Upper lobe of right lung (tissue), 1 donor: ENCODE measurements at places on chromosomes 2 and 18. TPM values are rescaled to one million over a fixed set of nuclear protein-coding genes. Genes with fewer than 3 reads are reported as not detected.

DNA sequence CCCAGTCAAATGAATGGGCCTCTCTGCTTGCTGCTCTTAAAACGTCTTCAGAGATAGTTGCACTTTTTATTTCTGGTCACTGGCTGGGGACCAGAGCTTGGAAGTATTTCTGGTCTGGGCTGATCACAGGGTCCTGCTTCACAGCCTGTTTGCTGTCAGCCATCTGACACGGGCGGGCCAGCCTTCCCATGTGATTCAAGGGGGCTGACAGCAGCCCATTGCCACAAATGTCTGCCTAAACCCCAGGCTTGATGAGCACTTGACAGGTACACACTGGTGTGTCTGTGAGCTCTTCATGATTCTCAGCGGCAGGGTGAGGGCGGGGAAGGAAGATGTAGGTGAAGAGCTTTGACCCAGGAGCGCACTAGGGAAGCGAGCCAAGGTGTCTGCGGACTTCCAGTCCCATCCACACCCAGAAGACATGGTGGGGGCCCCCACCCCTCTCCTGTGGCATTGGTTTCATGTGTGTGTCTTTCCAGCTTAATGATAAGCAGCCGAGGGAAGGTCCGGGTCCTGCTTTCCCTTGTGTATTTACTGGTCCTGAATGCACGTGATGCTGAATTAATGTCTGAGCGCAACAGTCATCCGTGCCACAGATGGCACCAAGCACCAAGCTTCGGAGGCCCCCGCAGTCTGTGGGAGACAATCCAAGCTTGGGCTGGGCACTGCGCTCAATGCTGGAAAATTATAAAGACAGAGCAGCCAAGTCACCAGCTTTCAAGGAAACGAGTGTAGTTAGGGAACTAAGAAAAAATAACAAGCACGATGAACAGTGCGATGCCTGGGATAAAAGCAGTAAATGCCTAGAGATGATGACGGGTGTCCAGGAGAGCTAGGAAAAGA, 73.3 kb downstream of the SH3BP4 start:
- H3K27me3 ChIP-seq, result no peaks in the 10 kb centered on the region
- H3K4me3 ChIP-seq, result no peak overlapping the region
- peaks cover 6% of the 10 kb centered on the region for H3K4me1 ChIP-seq
- no peak overlapping the region for H3K27ac ChIP-seq

DNA sequence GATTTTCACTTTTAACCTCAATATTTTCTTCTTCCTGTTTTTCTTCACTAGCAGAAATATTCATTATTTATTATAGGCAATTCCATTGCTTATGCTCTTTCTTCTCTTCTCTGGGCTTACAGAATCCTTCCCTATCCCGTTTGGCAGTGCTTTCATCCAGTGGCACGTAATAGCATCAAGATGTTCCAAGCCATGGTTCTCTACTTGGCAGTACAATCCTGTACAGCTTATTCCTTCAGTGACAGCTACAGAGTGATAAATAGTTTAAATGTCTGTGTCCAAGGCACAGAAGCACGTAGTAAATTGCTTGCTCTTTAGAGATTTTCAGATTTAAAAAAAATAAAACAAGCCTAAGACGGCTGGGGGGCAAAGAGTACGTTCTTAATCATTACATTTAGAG, 1964.3 kb downstream of the SUCLG1 start:
- H3K4me3 ChIP-seq, result no peak overlapping the region
- DNase-seq, result no peak
- no peaks in the 10 kb centered on the region for H3K36me3 ChIP-seq
- H3K27ac ChIP-seq, result no peak overlapping the region

- no peaks in the 10 kb centered on the region for H3K36me3 ChIP-seq
- no peak overlapping the region for H3K4me3 ChIP-seq
- no peaks in the 10 kb centered on the region for H3K27me3 ChIP-seq
- no peak for DNase-seq
Measured at GRCh38 chr2:108184419-108184818, 55.3 kb upstream of the SULT1C3 start.

- no peak for DNase-seq
- no peak overlapping the region for H3K4me3 ChIP-seq
- no peaks in the 10 kb centered on the region for H3K36me3 ChIP-seq
Measured at GRCh38 chr2:142980246-142981068, 103.0 kb downstream of the KYNU start.

The TBC1D8 gene
- total RNA-seq, result 19.9 TPM

- H3K4me1 ChIP-seq, result peaks cover 34% of the 10 kb centered on the region
- H3K4me3 ChIP-seq, result peak overlapping the region; percentile 62
- no peaks in the 10 kb centered on the region for H3K36me3 ChIP-seq
Measured at GRCh38 chr2:109611467-109612095, 2.2 kb downstream of the SEPTIN10 start.

- H3K27ac ChIP-seq, result no peak overlapping the region
- peaks cover 23% of the 10 kb centered on the region for H3K4me1 ChIP-seq
- no peak overlapping the region for H3K4me3 ChIP-seq
- H3K27me3 ChIP-seq, result no peaks in the 10 kb centered on the region
- no peaks in the 10 kb centered on the region for H3K36me3 ChIP-seq
Measured at GRCh38 chr2:37619230-37619958, 52.0 kb downstream of the CDC42EP3 start.

The TSPYL6 gene
- not detected for total RNA-seq

- no peak overlapping the region for H3K27ac ChIP-seq
- H3K27me3 ChIP-seq, result no peaks in the 10 kb centered on the region
- H3K4me1 ChIP-seq, result peaks cover 13% of the 10 kb centered on the region
- H3K36me3 ChIP-seq, result no peaks in the 10 kb centered on the region
- no peak overlapping the region for H3K4me3 ChIP-seq
- no peak for DNase-seq
Measured at GRCh38 chr2:191215666-191216065, 29.5 kb upstream of the MYO1B start.

GRCh38 chr2:157809212-157809611, 66.9 kb downstream of the ACVR1 start:
- no peaks in the 10 kb centered on the region for H3K36me3 ChIP-seq
- peaks cover 4% of the 10 kb centered on the region for H3K4me1 ChIP-seq
- H3K4me3 ChIP-seq, result no peak overlapping the region
- no peak overlapping the region for H3K27ac ChIP-seq
- no peak for DNase-seq
- H3K27me3 ChIP-seq, result no peaks in the 10 kb centered on the region

DNA sequence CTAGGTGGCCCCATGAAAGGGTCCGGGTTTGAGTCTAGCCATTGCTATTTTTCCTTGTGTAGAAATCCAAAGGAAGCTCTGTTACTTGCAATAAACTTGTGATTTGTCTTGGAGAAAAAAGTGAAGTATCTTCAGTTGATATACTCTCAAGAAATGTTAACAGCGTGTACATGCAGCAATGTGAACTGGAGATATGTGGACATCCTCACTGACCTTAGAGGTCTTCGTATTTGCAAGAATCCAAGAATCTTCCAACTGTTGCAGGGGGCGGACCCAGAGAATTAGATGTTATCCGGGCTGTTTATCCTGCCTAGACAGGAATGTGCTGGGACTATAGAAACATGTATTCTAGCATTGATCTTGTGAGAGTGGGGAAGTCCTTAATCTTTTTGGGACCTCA, 187.6 kb downstream of the KCNS3 start:
- DNase-seq, result no peak
- peak overlapping the region; percentile 27 for H3K27ac ChIP-seq
- H3K36me3 ChIP-seq, result no peaks in the 10 kb centered on the region
- peaks cover 14% of the 10 kb centered on the region for H3K4me1 ChIP-seq
- no peaks in the 10 kb centered on the region for H3K27me3 ChIP-seq

GRCh38 chr18:57585855-57586250, 649 bp downstream of the FECH start:
- no peaks in the 10 kb centered on the region for H3K27me3 ChIP-seq
- DNase-seq, result no peak

GRCh38 chr2:175282300-175282699, 100.8 kb upstream of the ATP5MC3 start:
- no peak overlapping the region for H3K4me3 ChIP-seq
- no peak for DNase-seq
- H3K4me1 ChIP-seq, result no peaks in the 10 kb centered on the region
- H3K27me3 ChIP-seq, result no peaks in the 10 kb centered on the region
- no peaks in the 10 kb centered on the region for H3K36me3 ChIP-seq

- no peaks in the 10 kb centered on the region for H3K36me3 ChIP-seq
- H3K27me3 ChIP-seq, result no peaks in the 10 kb centered on the region
- no peak for DNase-seq
- no peak overlapping the region for H3K4me3 ChIP-seq
- H3K27ac ChIP-seq, result no peak overlapping the region
Measured at GRCh38 chr2:81739966-81740365, 1435.4 kb upstream of the LRRTM1 start.

DNA sequence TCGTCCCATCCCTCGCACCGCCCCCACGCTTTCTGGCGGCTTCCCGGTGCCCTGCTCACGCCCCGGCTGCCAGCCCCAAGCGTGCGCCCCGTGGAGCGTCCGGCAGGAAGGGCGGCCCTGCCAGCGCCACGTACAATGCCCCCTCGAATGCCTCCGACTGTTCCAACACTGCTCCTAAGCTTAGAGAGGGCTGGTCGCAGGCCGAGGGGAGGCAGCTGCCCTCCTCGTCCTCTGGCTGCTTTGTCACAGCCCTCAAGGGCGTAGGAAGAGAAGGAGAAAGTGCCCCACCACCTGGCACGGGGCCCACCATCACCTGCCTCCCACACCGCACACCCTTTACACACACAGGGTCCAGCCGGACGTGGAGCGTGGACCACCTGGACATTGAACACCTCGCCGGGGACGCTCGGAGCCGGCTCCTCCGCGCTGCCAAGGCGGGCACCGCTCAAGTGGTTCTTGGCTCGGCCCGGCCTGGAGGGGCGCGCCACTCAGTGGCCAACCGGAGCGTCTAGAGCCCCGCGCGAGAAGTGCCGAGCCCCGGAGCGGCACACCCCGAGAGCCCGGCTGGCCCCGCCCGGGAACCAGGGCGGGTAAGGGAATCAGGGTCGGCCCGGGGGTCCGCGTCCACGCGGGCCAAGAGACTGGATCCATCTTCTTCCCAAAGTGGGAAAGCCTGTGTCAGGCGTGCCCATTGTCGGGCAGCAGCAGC, 830 bp downstream of the DNER start:
- no peak overlapping the region for H3K27ac ChIP-seq
- H3K27me3 ChIP-seq, result peaks cover 61% of the 10 kb centered on the region
- H3K4me1 ChIP-seq, result peaks cover 15% of the 10 kb centered on the region

GRCh38 chr2:145653553-145653952, 1133.6 kb upstream of the ZEB2 start:
- DNase-seq, result no peak
- H3K36me3 ChIP-seq, result no peaks in the 10 kb centered on the region
- no peaks in the 10 kb centered on the region for H3K27me3 ChIP-seq

The FTCDNL1 gene
- total RNA-seq, result 2.1 TPM

DNA sequence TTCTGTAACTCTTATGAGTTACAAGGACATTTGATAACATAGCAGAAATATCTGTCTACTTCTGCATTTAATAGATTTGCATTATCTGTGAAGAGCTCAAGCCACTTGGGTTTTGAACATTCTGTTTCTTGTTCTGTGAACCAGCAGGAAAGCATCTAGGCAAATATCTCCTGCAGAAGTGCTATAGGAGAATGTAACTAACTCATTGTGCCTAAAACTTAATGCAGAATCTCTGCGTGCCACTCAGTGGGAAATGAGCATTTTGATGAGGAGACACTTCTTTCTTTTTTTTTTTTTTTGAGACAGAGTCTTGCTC, 63.5 kb downstream of the MYOM1 start:
- H3K27ac ChIP-seq, result peak overlapping the region; percentile 71
- H3K27me3 ChIP-seq, result no peaks in the 10 kb centered on the region
- H3K4me1 ChIP-seq, result peaks cover 11% of the 10 kb centered on the region
- no peaks in the 10 kb centered on the region for H3K36me3 ChIP-seq
- H3K4me3 ChIP-seq, result no peak overlapping the region

The CCT7 gene
- total RNA-seq, result 152 TPM

DNA sequence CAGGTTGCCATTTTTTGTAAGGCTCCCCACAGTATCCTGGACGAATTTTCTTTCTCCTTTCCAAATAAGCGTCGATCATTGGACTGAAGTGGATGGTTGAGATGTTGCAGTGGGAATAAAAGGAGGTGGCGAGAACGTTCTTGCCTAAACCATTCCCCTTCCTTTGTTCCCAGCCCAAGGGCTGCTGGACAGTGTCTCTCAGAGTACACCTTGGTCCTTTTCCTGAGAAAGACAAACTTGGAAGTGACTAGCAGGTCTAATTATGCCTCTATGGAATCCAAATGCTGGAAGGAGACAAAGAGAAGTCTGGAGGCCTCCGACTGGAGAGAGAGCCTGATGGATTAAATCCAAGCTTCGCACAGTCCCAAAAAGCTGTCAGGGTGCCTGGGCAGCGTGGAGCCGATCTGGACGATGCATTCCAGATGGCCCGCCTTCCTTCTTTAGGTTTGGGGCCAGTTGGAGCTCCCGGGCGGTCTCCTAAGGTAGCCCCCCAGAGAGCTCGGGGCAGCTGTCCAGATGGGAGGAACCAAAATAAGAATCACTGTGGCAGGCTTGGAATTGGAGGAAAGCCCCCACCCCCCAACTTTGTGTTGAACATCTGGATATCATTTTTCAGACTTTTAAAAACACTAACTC, 186.8 kb downstream of the TMEM247 start:
- H3K27ac ChIP-seq, result no peak overlapping the region
- H3K4me3 ChIP-seq, result no peak overlapping the region
- no peaks in the 10 kb centered on the region for H3K27me3 ChIP-seq

- H3K4me3 ChIP-seq, result no peak overlapping the region
- peaks cover 10% of the 10 kb centered on the region for H3K27me3 ChIP-seq
- H3K27ac ChIP-seq, result peak overlapping the region; percentile 24
Measured at GRCh38 chr2:237361194-237362004, 52.6 kb downstream of the COL6A3 start.

DNA sequence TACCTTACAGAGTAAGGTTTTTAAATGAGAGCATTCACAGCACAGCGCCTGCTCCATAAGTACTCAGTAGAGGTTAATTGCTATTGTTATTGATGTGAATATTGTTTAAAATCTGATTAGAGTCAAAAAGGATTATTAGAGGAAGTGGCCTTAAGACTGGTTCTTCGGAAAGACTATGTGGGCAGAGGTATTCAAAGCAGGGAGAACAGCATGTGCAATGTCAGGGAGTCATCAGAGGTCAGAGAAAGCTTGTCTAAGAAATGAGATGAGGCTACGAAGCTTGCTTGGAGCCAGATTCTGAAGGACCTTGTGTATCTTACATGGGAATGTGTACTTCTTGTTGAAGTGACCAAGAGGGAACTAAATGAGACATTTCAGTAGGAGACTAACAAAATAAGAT, 49.8 kb downstream of the PMS1 start:
- no peaks in the 10 kb centered on the region for H3K36me3 ChIP-seq
- no peak for DNase-seq
- H3K27me3 ChIP-seq, result no peaks in the 10 kb centered on the region
- H3K4me3 ChIP-seq, result no peak overlapping the region
- no peak overlapping the region for H3K27ac ChIP-seq
- H3K4me1 ChIP-seq, result no peaks in the 10 kb centered on the region

The FAM228A gene
- total RNA-seq, result 0.64 TPM

GRCh38 chr2:127261804-127262406, 32.0 kb downstream of the ERCC3 start:
- H3K36me3 ChIP-seq, result peaks cover 54% of the 10 kb centered on the region
- H3K4me3 ChIP-seq, result no peak overlapping the region
- no peaks in the 10 kb centered on the region for H3K27me3 ChIP-seq
- no peak for DNase-seq
- H3K27ac ChIP-seq, result no peak overlapping the region
